H7 (cell line): ENCODE measurements at places on chromosomes 6 and 20. TPM values are rescaled to one million over a fixed set of nuclear protein-coding genes. Genes with fewer than 3 reads are reported as not detected.

HCRTR2 gene
- total RNA-seq = 0.07 TPM in 1 of 2 replicates, not detected in the other

DNA sequence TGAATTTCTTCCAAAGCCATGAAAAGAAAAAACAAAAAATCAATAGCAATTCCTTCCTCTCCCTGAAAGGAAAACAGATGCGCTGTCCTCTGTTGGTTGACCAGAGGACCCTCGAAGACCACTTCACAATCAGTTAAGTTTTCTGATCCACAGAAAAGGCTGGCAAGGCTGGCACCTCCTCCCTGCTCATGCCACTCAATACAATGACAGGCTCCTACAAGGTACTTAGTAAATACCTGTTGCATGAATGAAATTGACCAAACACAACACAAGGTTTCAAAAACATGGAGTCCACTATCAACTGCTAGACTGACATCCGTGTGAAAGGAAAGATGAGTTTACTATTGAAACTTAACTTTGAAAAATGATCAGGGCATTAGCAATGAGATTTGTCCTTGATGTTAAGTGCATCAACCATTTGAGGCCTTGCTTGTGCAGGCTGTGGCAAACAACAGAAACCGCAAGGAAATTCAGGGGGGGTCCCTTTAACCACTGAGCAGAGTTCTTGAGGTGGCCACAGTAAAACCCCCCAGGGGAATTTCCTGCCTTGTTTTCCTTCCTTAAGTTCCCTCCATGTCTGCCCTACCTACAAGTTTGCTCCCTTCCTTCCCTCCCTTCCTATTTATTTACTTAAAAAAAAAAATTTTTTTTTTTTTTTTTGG lies 27.9 kb upstream of the RTF2 start:
- DNase-seq = no peak

DNA sequence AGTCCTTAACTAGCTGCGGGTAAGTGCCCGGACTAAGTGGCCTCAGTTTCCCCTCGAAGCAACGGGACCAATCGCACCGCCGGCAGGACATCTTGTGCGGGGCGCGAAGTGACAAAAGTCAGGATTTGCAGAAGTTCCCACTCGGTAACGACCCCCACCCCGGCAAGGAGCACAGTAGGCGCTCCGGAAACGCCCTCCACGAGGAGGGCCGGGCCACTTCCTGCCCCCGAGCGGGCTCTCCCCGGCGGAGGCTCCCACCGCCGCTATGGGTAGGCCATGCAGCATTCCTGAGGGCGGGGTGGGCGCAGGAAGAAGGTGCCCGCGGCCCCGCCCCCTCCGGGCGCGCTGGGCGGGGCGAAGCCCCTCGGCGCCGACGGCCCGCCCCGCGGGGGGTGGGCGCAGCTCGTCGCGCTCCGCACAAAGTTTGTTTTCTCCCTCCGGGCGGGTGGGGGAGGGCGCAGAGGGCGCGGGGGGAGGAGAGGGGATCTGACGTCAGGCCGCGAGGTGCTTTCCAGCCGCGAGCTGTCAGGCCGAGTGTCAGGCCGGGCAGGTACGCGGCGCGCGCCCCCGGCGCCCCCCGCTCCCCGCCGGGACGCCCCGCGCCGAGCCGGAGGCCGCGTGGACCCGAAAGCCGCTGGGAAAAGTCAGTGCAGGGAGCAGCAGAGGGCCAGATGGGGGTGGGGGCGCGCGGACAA lies at the start of gene TGIF2:
Gene TGIF2 (plus strand): TSS at position 495 of the 695 bp plus-strand sequence. CDS start 5,178 bp downstream, outside the sequence.
- DNase-seq = peak; percentile 99

SLC17A3 gene
- not detected in 2 replicates for total RNA-seq

NR2E1 gene
- total RNA-seq = not detected in 2 replicates

CTAGE9 gene
- total RNA-seq = not detected in 2 replicates

DNA sequence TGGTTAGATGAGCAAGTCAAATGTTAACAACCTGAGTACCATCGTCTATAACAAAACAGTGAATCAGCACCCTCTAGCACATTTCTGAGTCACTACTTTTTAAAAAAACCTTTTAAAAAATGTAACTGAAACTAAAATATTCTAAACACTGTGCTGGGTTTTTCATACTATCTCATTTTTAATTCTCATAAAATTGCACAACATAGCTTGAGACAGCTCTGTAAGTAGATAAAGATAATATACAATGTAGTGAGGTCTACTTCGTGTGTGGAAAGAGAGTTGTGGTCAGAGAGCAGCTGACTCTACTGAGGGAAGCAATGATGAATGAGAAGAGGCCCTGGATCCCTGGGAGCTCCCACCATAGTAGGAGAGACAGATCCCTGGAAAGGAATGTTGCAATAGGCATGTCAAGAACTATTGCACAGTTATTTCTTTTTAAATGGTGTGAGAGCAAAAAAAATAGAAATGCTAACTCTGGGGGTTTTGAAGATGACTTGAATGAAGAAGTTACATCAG lies 13.6 kb upstream of the CALHM6 start:
- no peak for DNase-seq

GRCh38 chr6:71248306-71248765 lies 40.3 kb upstream of the OGFRL1 start:
- DNase-seq = no peak

LTB gene
- total RNA-seq = 0.35 TPM in 1 of 2 replicates, not detected in the other

DZANK1 gene
- total RNA-seq = 1.7 and 2.8 TPM in 2 replicates

- no peak for DNase-seq
Observed at GRCh38 chr20:20318365-20319161, 49.3 kb upstream of the INSM1 start.
